ENCODE measurements at places on chromosomes 12 and 14.

DNA sequence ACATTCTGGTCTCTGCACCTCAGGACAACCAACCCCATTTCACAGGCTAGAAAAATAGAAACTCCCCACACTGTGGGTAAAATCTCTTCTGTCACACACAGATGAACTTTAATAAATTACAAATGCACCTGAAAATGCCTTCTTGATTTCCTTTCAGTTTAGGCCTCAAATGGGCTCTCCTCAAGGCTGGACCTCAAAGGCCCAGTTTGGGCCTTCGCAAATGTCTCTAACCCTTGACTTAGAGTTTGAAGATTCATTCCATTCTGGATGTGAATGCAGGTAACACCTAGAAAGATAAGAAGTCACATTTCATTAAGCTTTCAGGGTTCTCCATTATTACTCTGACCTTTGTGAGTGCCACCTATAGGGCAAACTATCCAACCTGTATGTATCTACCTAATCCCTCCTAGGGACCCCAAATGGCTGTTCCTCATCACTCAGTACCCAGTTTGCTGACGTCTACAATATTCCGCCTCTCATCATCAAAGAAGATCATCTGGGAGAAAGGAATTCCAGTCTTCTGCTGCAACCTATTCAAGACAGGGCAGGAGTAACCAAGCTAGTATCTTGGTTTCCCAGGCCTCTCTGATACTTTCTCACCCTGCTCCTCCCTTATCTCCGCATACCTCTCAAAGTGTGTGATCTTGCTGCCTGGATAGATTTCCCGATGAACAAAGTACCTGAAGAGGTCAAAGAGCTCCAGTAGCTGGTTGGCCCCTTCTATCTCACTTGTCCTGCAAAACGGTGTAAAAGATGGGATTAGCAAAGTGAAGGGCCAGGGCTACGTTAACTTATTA is 776 bp upstream of the CHMP4A start:
- no peak for DNase-seq

- DNase-seq: no peak
Measured at GRCh38 chr12:124777399-124778372, 86.0 kb downstream of the SCARB1 start.

DNA sequence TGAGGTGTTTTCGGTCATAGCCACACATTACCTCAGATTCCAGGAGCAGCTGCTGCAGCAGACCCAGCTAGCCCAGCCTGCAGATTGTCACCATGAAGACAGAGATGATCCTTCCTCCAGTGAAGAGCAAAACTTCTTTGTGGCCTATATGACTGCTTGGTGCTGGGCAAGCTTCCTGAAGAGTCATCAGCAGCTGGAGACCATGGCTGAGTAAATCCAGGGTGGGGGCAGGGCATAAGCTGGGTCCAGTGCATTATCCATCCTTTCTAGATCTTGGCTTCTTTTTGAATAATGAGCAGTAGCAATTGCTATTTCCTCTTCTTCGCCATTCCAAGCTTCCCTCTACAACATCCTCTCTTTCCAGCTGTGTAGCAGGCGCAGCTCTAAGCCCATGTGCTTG is 373.1 kb upstream of the DDHD1 start:
- no peak for DNase-seq

DNA sequence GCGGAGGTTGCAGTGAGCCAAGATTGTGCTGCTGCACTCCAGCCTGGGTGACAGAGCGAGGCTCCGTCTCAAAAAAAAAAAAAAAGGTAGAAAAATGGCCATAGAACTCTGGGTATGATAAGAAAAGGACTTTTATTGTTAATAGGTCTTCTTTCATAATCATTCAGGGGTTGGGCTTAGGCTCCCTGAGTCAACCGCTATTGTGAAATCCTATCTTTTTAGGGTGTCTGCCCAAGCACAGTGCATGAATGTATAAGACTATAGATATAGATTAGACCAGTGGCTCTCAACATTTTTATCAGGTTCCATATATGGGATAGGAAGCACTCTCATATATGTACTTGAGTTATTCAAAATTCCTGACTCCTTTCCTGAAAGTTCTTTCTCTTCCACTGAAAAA is 48.7 kb upstream of the USP15 start:
- no peak for DNase-seq

GRCh38 chr12:6115389-6115788 is 9.1 kb downstream of the VWF start:
- no peak for DNase-seq

Measured in KBM-7 (cell line).